Fibroblast of skin of back (primary cell): ENCODE measurements at places on chromosomes 7 and 10.

DNA sequence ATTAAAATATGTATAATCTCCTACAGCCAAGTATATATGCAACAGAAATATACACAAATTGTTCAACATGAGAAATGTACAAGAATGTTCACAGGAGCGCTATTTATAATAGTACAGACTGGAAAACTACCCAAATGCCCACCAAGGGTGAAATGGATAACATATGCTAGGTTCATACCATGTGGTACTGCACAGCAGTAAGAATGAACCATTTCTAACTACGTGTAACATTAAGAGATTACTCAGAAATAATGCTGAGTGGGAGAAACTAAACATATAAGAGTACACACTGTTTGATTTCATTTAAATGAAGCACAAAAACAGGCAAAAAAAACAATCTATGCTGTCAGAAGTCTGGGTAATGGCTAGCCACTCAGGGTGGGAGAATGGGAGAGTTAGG, 45.8 kb downstream of the RNLS start:
- no peak for DNase-seq

DNA sequence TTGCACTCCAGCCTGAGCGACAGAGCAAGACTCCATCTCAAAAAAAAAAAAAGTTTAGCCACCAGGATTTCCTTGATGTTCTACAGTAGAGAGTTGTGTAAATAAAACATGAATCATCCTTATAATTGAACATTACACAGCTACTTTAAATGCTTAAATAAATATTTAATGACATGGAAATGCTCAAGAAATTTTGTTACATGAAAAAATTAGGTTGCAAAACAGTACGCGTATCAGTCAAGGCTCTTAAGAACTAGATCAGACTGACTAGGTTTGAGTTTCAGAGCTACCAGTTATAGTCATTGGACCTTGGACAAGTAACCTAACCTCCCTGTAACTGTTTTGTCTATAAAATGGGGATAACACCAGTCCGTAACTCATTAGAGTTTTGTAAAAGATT, 38.7 kb upstream of the GSAP start:
- no peak for DNase-seq

DNA sequence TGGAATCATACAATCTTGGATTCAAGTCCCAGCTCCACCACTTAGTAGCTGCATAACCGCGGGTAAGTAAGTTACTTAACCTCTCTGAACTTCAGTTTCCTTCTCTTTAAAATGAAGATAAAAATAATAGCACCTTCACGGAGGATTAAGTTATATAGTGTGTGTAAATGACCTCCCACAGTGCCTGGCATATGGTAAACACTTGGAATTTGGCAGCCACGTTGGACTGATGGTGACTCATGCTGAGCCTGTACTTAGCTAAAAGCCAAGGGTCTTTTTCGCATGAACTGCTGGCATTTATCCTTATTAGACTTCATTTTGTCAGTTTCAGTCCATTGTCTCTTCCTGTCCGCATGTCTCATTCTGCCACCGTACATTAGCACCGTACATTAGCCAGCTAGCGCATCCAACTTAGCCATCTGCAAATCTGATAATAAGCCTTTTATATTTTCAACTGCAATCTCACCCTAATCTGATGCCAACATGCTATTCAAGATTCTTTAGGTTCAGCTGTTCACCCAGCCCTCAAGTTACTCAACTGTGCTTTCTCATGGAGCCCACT, 11.2 kb downstream of the SLC13A4 start:
- peak; percentile 86 for DNase-seq

- DNase-seq = no peak
Observed at GRCh38 chr7:47950714-47951113, 2.4 kb upstream of the PKD1L1 start.

GRCh38 chr10:104020020-104020419, 53.1 kb downstream of the SLK start:
- DNase-seq = no peak

DNA sequence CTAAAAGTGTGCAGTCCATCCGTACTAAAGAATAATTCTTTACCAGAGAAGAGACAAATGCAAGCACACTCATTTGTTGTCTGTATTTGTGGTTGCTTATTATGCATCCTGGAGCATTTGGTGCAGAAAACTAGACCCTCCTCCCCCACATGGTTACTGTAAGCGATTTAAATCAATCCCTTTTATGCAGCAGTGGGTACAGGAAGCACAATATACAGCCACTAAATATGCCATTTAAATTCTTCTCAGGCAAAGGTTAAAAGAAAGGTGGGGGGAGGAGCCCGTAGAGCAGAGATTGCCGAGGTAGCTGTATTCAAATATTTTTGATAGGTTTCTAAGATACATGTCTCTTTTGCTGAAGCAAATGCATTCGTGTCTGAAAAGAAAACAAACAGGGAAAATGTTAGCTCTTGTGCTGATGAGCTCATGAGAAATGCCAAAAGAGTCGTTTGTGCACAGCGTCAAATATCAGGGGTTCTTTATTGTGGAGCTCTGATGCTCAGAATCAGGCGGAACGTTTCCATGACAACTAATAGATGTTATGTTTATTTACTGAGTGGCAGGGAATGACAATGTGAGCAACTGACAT, 131.3 kb upstream of the NPVF start:
- peak; percentile 1 for DNase-seq

GRCh38 chr10:81216949-81217348, 658.0 kb upstream of the NRG3 start:
- DNase-seq = no peak

DNA sequence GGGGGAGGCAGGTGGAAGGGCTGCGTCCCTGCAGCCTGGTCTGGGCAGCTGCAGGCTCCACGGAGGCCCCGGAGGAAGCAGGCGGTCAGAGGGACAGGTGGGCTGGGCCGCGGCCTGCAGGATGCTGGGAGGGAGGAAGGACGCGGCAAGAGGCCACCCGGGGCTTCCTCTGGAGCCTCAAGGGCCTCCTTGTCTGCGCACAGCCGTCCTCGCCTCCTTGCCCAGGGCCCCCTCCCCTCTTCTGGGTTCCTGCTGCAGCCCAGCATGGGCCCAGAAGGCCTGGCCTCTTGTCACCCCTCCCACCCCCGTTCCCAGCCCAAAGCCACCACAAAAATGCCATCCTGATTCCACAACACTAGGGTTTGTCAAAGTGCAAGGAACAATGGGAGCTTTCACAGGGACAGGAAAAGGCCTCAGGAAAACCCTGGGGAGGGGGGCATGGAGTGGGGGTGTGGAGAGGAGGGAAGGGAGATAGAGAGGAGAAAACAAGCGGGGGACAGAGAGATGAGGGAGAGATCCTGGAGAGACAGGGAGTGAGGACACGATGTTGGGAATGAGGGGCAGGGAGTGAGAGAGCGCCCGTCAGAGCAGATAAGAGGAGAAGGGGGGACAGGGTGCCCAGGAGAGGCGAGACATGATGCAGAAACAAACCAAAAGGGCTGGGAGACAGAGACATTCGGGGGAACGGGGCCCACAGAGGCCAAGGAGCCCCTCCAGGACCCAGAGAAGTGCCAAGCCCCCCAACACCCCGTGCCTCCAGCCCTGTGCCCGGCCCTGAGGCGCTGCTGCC, 41.8 kb downstream of the ZCCHC24 start:
- peak; percentile 67 for DNase-seq
